Tibial nerve (tissue), 4 donors: ENCODE measurements at places on chromosomes 6 and 20. TPM values are rescaled to one million over a fixed set of nuclear protein-coding genes. Genes with fewer than 3 reads are reported as not detected.

GRCh38 chr6:77172578-77172977 is 290.7 kb downstream of the HTR1B start:
- no peak overlapping the region for H3K4me3 ChIP-seq
- H3K36me3 ChIP-seq, result no peaks in the 10 kb centered on the region
- no peaks in the 10 kb centered on the region for H3K4me1 ChIP-seq
- no peak overlapping the region for H3K27ac ChIP-seq
- no peak for DNase-seq

GRCh38 chr20:7696311-7696710 is 243.9 kb downstream of the HAO1 start:
- no peaks in the 10 kb centered on the region for H3K4me1 ChIP-seq
- DNase-seq, result no peak
- no peaks in the 10 kb centered on the region for H3K27me3 ChIP-seq

GRCh38 chr20:2840967-2841531 is 504 bp downstream of the VPS16 start:
- DNase-seq, result peak; percentile 40
- peaks cover 37% of the 10 kb centered on the region for H3K36me3 ChIP-seq
- H3K4me3 ChIP-seq, result peak overlapping the region; percentile 75
- no peaks in the 10 kb centered on the region for H3K27me3 ChIP-seq

GRCh38 chr6:100342830-100343229 is 121.9 kb downstream of the SIM1 start:
- H3K4me3 ChIP-seq, result no peak overlapping the region
- no peak overlapping the region for H3K27ac ChIP-seq
- no peaks in the 10 kb centered on the region for H3K27me3 ChIP-seq
- DNase-seq, result no peak
- no peaks in the 10 kb centered on the region for H3K4me1 ChIP-seq

GRCh38 chr20:25077610-25078169 is 4.3 kb downstream of the VSX1 start:
- no peak overlapping the region for H3K27ac ChIP-seq
- no peaks in the 10 kb centered on the region for H3K27me3 ChIP-seq
- H3K36me3 ChIP-seq, result no peaks in the 10 kb centered on the region
- DNase-seq, result no peak
- H3K4me3 ChIP-seq, result peak overlapping the region; percentile 5
- peaks cover 24% of the 10 kb centered on the region for H3K4me1 ChIP-seq

DNA sequence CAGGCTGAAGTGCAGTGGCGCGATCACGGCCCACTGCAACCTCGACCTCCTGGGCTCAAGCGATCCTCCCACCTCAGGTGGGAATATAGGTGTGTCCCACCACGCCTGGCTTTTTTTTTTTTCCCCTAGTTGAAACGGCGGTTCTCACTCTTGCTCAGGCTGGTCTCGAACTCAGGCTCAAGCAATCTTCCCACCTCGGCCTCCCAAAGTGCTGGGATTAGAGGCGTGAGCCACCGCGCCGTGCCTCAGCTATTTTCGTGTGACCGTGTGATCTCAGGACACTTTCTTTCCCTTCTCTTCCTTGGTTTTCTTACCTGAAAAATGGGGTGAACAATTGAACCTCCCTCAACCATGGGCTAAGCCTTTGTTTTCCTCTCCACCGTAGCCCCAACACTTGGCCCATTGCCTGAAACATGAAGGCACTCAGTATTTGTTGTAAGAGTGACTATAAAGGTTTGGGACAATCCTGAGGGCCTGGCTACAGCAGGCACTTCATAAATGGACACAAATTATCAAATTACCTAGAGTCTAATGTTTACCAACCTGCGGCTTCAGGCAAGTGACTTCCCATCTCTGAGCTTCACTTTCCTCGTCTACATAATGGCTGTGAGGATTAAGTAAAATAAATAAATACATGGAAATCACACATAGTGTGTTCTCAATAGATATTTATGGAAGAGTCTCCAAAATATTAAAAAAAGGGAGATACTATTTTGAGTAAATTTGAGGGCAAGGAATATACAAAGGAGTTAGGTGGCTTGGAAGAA is 31.4 kb upstream of the ID1 start:
- H3K27ac ChIP-seq, result peak overlapping the region; percentile 94
- no peaks in the 10 kb centered on the region for H3K36me3 ChIP-seq
- no peaks in the 10 kb centered on the region for H3K27me3 ChIP-seq
- peak overlapping the region; percentile 42 for H3K4me3 ChIP-seq
- peaks cover 39% of the 10 kb centered on the region for H3K4me1 ChIP-seq

DNA sequence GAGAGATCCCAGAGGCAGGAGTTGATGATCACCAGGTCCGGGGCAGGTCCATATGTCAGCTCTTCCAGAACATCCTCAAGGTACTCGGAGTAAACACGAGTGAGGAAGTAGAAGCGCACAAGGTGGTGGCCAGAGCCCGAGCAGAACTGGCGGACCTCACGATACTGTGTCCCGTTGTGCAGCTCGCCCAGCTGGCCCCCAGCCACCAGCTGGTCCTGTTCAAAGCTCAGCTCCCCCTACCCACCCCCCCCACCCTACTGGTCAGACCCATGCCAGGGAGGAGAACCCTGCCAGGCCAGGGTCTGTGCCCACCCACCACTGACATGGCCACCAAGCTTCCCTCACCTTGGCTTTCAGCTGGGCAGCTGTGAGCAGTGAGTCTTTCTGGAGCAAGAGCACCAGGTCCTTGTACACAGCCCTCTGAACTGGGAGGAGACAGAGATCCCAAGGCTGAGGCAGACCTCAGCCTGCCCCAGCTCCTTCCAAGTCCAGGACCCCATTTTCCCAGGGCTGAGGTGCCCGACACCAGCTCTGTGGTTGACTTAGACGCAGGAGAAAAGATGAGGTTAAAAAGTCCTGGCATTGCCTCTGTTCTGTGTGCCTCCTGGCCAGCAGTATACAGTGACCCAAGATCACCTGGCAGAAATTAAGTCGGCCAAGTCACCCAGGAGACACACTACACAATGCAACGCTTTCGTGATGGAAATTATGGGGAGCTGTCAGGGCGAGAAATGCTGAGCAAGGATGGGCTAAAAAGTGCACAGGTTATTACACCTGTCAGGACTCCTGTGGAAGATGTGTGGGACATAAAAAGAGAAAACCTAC is 1.4 kb downstream of the PCED1A start:
- no peak for DNase-seq
- peaks cover 26% of the 10 kb centered on the region for H3K4me1 ChIP-seq
- H3K27ac ChIP-seq, result no peak overlapping the region
- no peak overlapping the region for H3K4me3 ChIP-seq
- H3K36me3 ChIP-seq, result no peaks in the 10 kb centered on the region

Gene OOEP
- total RNA-seq, result not detected

Gene CDKN1A
- 112 TPM for total RNA-seq

Gene SIRPB2
- total RNA-seq, result 3.9 TPM

Gene LTA
- total RNA-seq, result not detected
